Trophoblast cell (in vitro differentiated cells and primary cell): ENCODE measurements at places on chromosomes 2 and 18.
A peak's percentile ranks its signal among the peaks of the same experiment; 100 is the strongest.

DNA sequence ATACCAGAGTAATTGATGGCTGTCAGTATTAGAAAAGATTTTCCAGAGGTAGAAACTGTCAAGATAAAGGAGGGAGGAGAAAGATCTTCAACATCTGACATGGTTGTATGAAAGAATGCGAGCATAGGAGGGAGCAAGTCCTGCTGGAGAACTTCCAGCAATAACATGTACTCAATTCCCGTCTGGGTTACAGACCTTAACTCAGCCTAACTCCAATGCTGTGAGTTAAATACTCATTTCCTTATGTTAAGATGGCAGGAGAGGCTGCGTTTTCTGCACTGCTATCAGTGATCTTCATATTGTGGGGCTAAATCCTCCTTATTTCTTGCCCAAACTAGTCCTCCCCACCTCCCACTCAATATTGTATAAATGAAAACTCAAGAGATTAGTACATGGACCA lies 6.7 kb upstream of the CERS6 start:
- DNase-seq = no peak

GRCh38 chr2:190532581-190532980 lies 1.9 kb downstream of the NEMP2 start:
- DNase-seq = no peak

DNA sequence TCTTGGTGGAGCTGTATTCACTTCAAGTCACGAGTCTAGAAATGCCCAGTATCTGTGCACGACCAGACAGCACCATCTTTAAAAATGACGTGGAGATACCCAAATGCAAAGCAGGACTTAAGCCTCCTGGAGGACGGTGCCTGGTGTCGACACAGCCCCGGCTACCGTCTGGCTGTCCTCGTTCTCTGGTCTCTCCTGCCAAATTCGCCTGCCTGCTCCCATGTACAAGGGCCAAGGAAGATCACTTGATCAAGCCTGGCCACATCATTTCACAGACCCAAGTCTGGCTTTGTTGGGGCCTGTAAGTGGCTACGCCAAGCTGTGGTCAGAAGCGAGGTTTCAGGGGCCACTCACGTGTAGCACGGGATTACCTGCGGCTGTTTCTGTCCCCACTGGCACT lies 9.4 kb downstream of the ODC1 start:
- DNase-seq = no peak

- peak; percentile 62 for DNase-seq
Measured at GRCh38 chr2:36482576-36483214, 115.3 kb downstream of the FEZ2 start.

- DNase-seq = no peak
Measured at GRCh38 chr18:77567205-77567604, 317.6 kb downstream of the GALR1 start.

DNA sequence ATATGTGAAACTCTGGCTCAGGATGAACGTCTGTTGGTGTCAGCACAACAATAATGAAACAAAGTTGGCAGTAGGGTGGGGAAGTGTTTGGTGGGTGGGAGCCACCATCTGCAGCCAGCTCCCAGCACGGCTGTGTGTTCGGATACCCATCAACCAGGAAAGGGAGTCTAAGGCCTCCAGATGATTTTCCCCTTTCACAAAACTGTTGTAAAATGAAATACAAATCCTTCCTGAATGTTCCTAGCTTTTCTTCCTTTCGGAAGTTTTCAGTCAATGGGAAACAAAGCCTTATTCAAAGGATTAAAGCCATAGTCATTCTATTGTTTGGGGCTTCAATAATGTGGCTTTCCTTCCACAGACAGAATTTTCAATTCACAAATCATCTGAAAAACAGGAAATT lies 14.5 kb upstream of the DARS1 start:
- DNase-seq = no peak

GRCh38 chr2:230664128-230664527 lies 48.5 kb upstream of the CAB39 start:
- no peak for DNase-seq

- DNase-seq = no peak
Measured at GRCh38 chr2:233915128-233915527, 2.0 kb upstream of the TRPM8 start.

- DNase-seq = no peak
Measured at GRCh38 chr2:41610501-41611190, 437.2 kb upstream of the PKDCC start.

DNA sequence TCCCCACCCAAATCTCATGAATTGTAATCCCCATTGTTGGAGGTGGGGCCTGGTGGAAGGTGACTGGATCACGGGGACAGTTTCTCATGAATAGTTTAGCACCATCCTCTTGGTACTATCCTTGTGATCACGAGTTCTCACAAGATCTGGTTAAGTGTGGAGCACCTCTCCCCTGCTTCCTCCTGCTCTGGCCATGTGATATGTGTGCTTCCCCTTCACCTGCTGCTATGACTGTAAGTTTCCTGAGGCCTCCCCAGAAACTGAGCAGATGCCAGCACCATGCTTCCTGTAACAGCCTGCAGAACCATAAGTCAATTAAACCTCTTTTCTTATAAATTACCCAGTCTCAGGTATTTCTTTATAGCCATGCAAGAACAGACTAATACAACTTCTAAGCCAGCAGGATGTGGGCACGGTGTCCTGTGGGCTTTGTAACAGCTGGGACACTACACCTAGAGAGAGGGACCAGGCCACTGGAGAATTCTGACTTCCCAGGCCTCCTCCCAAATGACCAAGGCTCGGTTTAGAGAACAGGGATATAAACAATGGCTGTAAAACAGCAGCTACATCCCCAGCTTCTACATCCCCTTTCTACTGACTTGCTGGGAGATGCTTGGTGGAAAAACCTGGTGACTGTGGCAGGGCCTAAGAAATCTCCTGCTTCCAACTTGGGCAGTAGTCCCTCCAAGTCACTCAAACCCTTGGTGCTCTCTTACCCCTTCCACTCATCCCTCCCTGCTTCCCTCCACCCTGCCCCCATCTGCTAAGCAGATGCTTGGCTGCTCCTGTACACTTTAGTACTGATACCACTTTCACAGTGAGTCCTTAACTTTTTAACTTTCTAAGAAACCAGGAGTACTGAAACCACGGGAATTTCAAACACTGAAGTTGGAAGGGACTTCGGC lies 10.3 kb downstream of the STAT1 start:
- no peak for DNase-seq

- DNase-seq = no peak
Measured at GRCh38 chr2:158407031-158407430, 49.5 kb downstream of the CCDC148 start.

DNA sequence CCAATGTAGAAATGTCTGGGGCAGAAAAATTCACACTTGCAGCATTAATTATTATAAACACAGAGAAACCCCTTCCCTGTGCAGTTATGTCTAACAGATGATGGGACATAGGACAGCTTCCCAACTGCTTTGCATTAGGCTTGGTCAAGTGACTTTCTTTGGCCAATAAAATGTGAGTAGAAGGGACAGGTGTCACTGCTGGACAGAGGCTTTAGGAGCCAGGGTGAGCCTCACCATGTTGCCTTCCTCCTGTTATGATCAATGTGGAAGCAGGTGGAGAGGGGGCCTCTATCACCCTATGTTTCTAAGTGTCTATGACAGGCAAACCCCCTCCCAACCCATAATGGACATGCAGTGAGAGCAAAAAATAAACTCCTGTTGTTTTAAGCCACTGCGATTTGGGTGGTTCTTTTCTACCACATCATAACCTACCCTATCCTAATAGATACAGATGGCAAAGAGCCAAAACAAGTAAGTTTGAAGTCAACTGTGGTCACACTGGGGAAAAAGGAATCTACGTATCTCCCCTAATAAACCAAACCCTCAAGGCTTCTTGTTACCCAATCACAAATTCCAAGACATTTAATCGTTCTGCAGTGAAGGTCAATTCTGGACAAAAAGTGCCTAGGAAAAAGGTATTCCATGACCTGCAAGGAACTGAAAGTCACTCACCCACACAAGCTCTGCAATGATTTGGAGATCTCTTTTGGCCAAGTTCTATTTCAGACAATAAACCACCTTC lies 28.6 kb upstream of the POU3F3 start:
- DNase-seq = no peak

GRCh38 chr2:84643991-84644390 lies 127.7 kb downstream of the DNAH6 start:
- no peak for DNase-seq

GRCh38 chr2:130355172-130355577 lies 681 bp upstream of the PTPN18 start:
- DNase-seq = peak; percentile 30

DNA sequence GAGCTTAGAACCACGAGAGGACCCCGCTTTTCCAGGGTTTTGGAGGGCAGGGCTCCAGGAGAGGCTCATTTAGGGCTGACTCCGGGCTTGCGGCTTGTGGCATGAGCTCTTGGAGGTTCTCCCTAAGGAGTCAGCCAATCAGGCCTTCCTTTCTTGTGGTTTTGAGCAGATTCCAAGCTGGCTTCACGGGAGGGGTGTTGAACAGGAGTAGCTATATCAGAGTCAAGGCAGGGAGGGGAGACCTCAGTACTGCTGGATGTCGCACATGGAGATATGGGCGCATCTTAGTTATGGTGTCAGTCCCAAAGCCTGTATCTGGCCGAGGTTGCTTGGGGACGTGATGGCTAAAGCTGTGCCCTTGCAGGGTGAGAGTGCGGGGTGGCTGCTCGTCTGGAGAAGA lies 98.6 kb downstream of the AGAP1 start:
- no peak for DNase-seq

DNA sequence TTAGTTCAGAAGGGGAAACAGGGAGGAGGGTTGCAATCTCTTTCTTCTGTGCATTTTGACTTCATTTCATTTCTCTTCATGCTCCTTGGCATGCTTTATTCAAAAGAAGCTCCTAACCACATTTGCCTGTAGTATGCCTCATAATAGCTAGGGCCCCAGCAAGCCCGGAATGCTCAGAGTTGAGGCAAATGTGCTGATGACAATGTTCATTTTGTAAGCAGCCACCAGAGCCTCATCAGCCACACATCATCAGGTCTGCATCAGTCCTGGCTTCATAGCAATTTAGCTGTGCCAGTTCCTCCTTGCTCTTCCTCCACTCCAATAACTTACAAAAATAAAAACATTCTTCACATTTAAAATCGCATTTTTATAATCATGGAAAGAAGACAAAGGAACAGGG lies 65.4 kb upstream of the MMADHC start:
- no peak for DNase-seq

- peak; percentile 52 for DNase-seq
Measured at GRCh38 chr2:205566606-205567168, 115.6 kb upstream of the NRP2 start.

GRCh38 chr18:48924630-48925490 lies 25.9 kb downstream of the SMAD7 start:
- no peak for DNase-seq
